ENCODE measurements at places on chromosomes 1 and 21. TPM values are rescaled to one million over a fixed set of nuclear protein-coding genes. Genes with fewer than 3 reads are reported as not detected.

Gene MFAP2
- 8.0 TPM for total RNA-seq

Gene S100A7
- not detected for total RNA-seq

Gene MAN1C1
- 2.4 TPM for total RNA-seq

Gene PTPN14
- 55.7 TPM for total RNA-seq

Gene AMPD1
- total RNA-seq = not detected

Gene ESPN
- total RNA-seq = 0.62 TPM

Gene ALPL
- total RNA-seq = 4.2 TPM

Data from uterine smooth muscle cell (primary cell).